ENCODE measurements at places on chromosomes 11 and 22.

DNA sequence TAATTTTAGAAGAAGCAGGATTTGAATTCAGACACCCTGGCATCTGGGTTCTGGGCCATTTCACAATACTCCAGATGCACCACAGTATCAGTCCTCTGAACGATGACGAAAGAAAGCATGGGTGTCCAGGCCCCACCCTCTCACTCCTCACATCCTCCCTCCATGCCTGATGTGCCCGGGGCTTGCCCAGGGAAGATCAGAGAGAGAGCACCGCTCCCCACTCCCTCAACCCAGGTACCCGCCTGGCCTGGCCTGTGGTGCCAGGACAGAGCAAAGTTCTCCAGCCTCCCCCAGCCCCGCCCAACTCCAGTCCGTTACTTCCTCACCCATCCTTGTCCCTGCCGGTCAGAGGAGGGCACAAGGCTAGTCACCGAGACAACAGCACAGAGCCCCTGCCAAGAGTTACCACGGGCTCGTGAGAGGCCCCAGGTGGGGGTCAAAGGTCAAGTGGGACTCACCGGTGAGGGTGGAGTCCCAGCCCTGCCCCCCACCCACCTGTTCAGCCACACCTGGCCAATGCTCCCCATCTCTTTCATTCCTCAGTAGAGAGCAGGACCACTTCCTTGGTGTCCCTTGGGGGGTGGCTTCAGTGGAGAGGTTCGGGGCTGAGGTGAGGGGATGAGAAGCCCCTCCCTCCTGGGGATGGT is 8.1 kb downstream of the BCL9L start:
- DNase-seq: peak; percentile 78

DNA sequence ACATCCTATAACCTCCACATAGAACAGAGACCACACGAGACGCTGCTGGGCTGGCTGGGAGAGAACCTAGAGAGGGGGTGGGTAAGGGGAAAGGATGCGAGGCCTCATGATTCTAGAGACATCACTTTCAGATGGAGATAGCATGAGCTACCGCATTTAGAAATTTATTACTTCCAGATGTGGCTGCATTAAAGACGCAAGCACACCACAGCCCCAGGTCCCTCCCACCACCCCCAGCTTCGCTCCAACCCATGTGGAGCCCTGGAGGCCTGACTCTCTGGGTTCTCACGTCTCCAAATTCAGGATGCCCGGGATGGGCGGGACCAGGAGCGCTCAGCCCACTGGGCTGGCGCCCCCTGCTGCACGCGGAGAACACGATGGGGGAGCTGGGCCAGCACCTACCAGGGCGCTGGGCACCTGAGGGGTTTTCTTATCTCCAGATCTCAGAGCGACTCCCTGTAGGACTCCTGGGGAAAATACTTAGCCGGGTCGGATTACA is 13.6 kb downstream of the MRPL21 start:
- no peak for DNase-seq

DNA sequence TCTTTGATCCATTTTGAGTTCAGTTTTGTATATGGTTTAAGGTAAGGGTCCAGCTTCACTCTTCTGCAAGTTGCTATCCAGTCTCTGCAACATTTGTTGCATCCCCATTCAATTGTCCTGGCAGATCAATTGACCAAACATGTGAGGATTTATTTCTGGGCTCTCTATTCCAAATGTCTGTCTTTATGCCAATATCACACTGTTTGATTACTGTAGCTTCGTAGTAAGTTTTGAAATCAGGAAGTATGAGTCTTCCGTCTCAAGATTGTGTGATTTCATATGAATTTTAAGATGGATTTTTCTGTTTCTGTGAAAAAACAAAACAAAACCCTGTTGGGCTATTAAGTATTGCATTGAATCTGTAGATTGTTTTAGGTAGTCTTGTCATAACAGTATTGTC is 17.0 kb downstream of the APLP2 start:
- no peak for DNase-seq

DNA sequence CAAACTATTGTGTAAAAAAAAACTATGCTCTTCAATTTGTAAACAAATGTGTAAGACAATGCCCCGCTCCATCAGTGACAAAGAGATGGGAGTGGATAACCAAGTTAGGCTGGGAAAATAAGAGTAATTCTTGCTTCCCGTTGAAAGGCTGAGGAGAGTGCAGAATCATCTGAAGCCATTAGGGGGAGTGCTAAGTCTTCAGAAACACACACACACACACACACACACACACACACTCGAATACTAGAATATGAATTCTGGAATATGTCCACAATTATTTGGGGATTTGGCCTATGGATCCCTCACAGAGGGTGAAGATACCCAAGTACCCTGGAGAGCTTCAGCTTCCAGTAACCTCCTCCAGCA is 27.8 kb upstream of the ROBO3 start:
- DNase-seq: no peak

- DNase-seq: no peak
Measured at GRCh38 chr22:48302657-48303368, 1524.9 kb downstream of the BRD1 start.

DNA sequence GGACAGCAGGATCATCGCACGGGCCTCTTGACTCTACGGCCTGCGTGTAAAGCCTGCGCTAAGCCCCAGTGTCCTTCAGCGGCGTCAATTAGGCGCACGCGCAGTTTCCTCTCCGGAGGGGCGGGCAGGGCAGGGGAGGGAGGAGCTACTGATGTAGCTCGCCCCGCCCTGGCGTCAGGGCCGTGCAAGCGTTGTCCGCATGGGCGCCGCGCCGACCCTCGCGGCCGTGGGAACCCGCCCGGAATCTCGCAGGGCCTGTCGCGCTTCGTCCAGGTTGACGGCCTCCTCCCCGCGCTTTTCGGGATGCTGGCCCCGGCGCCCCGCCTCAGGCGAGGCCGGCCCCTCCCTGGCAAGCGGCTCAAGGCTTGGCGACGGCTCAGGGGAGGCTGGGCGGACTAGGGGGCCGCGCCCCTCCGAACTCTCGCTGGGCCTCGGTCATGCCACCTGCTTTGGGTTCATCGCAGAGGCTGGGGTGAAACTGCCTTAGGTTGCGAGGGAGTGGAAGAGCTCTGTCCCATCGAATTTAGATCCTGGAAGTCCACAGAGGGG is 61.1 kb downstream of the ST3GAL4 start:
- peak; percentile 90 for DNase-seq

DNA sequence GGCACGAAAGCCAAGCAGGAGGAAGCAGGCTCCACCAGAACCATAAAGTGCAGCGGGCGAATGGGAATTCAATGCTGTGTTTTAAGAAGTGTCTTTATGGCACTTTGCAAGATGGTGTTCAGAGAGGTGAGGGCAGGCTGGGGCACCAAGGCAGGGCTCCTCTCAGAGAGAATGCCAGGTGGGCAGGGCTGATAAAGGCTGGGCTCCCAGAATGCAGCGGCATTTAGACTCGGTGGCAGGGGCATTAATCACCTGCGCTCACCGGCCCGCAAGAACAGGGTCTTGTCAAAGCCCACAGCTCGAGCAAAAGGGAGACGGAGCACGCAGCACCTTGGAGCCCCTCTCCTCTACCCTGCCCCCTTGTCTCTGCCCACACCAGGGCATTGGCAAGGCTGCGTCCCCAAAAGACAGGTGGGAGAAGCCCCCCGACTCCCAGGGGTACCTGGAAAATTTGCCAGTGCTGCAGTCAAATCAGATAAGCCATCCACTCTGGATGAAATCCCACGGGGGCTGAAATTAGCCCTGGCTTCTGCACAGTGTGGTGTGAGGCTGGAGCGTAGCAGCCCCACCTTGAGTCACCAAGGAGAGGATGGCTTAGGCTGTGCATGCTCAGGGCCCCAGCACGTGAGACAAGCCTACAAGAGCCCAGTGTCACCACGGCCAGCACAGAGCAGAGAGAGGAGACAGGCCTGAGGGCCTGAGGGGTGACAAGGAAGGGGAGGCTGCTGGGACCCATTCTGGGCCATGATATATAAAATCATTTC is 8.1 kb downstream of the MACROD1 start:
- no peak for DNase-seq

GRCh38 chr22:38176170-38176741 is 5.4 kb downstream of the PLA2G6 start:
- DNase-seq: peak; percentile 77

- DNase-seq: peak; percentile 86
Measured at GRCh38 chr11:14969901-14970323, 2.2 kb downstream of the CALCA start.

DNA sequence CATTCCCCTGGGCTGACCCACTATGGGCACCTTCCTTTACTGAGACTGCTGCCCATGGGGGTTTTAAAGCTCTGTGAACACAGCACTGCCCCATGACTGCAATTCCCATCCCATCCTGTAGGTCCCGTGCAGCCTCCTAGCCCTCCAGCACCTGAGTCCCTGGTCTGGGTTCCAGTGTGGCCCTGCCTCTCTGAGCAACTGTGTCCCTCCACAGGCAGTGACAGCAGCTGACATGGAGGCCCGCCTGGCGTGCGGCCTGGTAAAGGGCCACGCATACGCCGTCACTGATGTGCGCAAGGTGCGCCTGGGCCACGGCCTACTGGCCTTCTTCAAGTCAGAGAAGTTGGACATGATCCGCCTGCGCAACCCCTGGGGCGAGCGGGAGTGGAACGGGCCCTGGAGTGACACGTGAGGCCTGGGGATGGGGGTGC is 12.6 kb downstream of the OMP start:
- no peak for DNase-seq

DNA sequence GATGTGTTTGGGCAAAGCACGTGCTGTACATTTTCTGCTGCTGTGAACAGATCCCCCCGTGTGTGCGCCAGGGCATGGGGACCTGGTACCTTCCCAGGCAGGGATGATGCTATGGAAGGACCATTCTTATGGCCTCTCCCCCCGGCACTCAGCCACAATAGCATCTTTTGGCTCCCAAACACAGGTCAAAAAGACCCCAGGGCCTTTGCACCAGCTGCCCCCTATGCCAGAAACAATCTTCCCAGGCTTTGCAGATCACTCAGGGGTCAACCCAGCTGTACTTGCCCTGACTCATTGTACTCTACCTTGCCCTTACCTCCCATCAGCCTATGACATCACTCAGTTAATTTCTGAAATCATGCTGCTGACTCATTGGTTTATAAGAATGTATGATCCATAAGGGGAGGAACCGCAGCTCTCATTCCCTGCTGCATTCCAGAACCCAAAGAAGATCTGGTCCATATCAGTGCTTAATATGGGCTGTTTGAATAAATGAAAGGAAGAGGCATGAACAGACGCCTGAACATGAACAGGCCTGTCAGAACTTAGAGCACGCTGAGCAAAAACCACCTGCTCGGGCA is 100.7 kb downstream of the CELSR1 start:
- no peak for DNase-seq

DNA sequence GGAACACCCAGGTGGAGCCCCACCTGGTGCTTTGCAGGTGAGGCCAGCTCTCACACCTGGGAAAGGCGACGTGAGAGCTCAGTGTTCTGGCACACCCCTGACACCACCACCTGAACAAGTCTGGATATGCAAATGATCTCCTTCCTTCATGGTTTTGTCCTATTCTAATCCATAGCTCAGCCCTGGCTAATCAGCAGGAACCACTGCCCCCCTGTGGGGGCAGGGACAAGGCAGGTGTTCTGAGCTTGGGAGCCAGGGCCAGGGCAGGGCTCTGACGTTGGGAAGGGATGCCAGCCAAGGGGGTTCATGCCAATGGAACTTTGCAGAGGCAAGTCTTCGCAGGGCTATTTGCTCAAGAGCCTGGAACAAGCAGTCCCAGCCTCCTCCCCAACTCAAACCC is 144.2 kb downstream of the TRIM29 start:
- DNase-seq: no peak

- DNase-seq: no peak
Measured at GRCh38 chr11:109902764-109903433, 190.3 kb upstream of the ZC3H12C start.

- no peak for DNase-seq
Measured at GRCh38 chr11:19567996-19568395, 144.6 kb upstream of the NAV2 start.

DNA sequence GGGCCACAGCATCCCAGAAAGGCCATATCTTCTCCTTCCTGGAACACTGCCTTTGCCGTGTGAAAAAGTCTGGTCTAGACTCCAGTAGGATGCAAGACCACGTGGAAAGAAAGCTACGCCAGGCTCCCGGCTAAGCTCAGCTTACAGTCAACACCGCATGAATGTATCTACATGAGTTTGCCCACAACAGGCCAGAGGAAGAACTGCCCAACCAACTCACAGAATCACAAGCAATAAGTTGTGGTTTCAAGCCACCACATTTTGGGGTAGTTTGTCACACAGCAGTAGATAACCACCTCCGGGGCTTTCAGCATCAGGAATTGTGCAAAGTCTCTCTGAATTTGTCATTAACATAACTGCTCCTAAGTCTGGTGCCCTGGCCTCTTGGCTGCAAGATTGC is 27.3 kb downstream of the HSPA8 start:
- no peak for DNase-seq

DNA sequence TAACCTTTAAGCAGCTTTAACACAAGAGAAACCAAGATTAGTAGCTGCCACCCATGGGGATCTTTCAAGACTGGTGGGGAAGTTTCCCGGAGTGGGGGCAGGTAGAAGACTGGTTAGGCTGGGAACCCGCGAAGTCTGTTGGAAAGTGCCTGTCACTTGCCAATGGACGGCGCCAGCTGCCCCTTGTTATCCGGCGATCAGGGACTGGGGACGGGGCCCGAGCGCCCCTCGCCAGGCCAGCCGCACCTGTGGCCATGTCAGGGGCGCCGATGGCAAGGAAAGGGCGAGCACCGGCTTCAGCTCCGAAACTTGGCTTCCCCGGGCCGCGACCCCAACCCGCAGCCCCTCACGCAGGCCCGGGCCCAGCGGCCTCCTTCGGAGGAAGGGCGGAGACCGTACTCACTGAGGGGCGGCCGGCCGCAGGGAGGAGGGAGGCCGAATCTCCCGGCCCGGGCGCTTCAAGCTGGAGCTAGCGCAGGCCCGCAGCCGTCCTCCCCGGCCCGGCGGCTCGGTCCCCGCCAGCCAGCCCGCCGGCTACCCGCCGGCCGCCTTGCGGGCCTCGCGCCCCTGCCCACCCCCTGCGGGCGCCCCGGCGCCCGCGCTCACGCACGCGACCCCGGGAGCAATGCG is 539 bp downstream of the EIF4ENIF1 start:
- peak; percentile 72 for DNase-seq

DNA sequence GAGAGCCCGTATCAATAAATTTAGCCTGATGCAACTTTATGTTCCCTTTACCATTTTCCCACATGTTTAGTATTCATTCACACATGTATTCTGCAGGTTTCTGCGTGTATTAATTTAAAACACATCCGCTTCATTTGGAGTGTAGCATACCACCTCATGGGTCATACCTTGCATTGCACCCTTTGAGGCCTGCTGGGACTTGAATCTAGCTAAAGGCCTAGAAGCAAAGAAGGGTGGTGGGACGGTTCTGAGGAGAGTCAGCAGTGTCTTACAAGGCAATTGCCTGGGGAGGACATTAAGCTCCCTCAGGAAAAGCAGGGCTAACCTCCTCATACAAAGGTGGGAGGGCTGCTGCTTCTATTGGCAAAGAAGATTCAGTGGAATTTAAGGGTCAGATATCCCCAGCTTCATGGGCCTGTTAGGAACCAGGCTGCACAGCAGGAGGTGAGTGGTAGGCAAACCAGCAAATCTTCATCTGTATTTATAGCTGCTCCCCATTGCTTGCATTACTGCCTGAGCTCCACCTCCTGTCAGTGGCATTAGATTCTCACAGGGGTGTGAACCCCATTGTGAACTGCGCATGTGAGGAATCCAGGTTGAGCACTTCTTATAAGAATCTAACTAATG is 15.9 kb upstream of the SNX19 start:
- no peak for DNase-seq

- no peak for DNase-seq
Measured at GRCh38 chr11:18091731-18092130, 14.2 kb downstream of the SAAL1 start.

- peak; percentile 64 for DNase-seq
Measured at GRCh38 chr11:118290923-118291322, 13.6 kb upstream of the CD3E start.

Measured in activated CD8-positive, alpha-beta memory T cell treated with anti-CD3 and anti-CD28 coated beads for 24 hours (primary cell).